ENCODE measurements at places on chromosomes 2 and 18. TPM values are rescaled to one million over a fixed set of nuclear protein-coding genes. Genes with fewer than 3 reads are reported as not detected.

- H3K4me3 ChIP-seq = no peak overlapping the region
- no peaks in the 10 kb centered on the region for H3K36me3 ChIP-seq
- H3K4me1 ChIP-seq = no peaks in the 10 kb centered on the region
- no peak overlapping the region for H3K27ac ChIP-seq
Measured at GRCh38 chr2:183671233-183671632, 547.0 kb downstream of the NUP35 start.

DNA sequence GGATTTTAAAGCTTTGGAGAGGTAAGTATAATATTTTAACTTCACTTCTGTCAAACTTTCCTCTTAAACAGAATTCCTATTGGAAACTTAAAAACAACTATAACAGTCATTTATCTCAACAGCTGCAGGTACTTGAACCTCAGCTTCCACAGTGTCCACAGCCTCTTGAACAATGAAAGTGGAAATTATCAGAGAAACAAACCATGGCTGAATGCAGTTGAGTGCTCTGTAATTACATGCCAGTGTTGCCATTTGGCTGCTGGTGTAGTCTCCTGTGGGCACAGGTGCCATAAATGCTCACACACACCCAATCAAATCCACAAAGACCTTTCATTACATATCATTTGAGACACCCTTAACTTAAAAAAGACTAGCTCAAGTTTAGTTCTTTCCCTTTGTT is 125.1 kb downstream of the CPS1 start:
- no peaks in the 10 kb centered on the region for H3K4me1 ChIP-seq
- H3K27me3 ChIP-seq = no peaks in the 10 kb centered on the region
- no peaks in the 10 kb centered on the region for H3K36me3 ChIP-seq
- no peak overlapping the region for H3K4me3 ChIP-seq
- DNase-seq = no peak

The TTLL4 gene
- 30.6 TPM for total RNA-seq

The GPR39 gene
- not detected for total RNA-seq

DNA sequence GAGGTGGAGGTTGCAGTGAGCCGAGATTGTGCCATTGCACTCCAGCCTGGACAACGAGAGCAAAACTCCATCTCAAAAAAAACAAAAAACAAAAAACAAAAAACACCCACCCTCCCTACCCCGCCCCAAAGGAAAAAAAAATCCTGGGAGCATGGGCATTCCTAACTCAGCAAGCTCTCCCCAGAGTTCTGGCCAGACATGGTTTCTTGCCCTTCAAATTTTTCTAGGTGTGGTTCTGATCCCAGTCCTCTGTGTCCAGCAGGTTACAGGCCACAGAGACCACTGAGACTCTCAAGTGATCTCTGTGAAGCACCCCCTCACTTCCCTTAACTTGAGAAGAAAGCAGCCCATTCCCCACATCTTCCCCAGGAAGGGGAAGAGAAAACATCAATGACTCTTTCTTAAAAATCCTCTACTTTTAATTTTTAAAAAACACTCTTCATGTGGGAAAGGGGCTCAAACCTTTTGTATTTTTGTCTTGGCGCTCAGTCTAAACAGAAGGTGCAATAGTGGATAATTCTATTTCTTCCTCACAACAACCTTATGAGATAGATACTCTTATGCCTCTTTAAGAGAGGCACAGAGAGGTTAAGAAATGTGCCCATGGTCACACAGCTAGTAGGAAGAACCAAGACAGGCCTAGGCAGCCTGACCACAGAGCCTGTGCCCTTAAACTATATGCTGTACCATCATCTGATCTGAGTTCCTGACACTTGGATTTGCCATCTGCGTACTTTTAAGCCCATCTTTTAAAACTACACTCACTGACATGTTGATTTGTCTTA is 6.9 kb upstream of the KCNE4 start:
- DNase-seq = no peak
- H3K36me3 ChIP-seq = no peaks in the 10 kb centered on the region
- no peaks in the 10 kb centered on the region for H3K27me3 ChIP-seq

The TGFA gene
- not detected for total RNA-seq

DNA sequence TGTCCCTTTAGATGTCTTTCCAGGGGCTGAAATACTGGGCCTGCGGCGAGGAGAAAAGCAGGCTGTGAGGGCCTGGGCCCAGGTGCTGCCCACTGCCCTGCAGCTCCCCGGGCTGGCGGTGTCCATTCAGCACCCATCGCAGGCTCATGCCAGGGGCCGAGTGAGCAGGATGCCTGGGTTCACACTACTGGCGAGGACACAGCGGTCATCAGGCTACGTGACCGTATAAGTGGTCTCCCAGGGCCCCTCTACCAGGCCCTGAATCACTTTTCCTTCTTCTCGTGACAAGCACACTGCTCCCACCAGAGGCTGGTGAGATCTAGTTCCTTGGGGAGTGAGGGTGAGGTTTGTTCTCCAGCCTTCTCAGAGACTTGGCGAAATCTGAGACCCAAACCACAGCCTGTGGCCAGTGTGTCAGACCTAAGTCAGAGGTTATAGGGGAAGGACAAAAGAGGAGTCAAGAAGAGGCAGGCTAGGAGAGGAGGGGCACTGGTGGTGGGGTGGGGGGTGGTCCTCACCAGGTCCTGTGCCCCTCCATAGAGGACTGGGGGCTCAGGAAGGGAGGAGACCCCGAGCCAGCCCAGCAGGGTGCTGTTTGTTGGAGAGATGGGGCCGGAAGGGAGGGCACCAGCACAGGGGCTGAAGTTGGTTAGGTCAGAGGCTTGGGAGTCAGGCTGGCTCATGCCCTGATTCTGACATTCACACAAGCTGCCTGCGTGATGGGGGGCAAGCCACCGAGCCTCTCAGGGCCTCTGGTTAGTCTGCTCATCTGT is 6.6 kb upstream of the SEMA4C start:
- H3K27me3 ChIP-seq = peaks cover 5% of the 10 kb centered on the region
- no peak for DNase-seq
- H3K4me1 ChIP-seq = peaks cover 20% of the 10 kb centered on the region
- no peak overlapping the region for H3K4me3 ChIP-seq
- no peaks in the 10 kb centered on the region for H3K36me3 ChIP-seq

The KIF1A gene
- total RNA-seq = not detected

- no peaks in the 10 kb centered on the region for H3K4me1 ChIP-seq
- H3K36me3 ChIP-seq = no peaks in the 10 kb centered on the region
- H3K27me3 ChIP-seq = no peaks in the 10 kb centered on the region
- no peak overlapping the region for H3K27ac ChIP-seq
Measured at GRCh38 chr2:80971-81736, 34.8 kb upstream of the FAM110C start.

DNA sequence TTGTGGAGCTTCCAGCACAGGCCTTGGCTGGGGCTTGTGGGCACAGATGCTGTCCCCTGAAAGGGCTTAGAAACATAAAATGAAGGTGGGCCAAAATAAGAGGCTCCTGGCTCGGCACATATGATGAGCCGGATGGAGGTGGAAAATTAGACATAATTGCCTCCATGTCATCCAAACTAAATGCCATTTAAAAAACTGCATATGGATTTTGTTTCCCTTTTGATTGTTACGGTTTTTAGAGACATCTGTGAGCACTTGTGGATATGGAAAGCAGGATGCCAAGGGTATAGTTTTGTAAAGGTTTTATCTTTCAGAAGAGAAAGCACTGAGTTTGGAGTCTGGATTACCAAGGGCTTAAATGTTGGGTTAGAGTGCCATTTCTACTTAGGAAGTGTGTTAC is 498.3 kb downstream of the RIT2 start:
- no peak overlapping the region for H3K4me3 ChIP-seq
- H3K27me3 ChIP-seq = no peaks in the 10 kb centered on the region
- no peak for DNase-seq
- no peaks in the 10 kb centered on the region for H3K4me1 ChIP-seq
- H3K27ac ChIP-seq = no peak overlapping the region

The VIT gene
- not detected for total RNA-seq

- H3K27ac ChIP-seq = no peak overlapping the region
- H3K4me3 ChIP-seq = no peak overlapping the region
- no peaks in the 10 kb centered on the region for H3K36me3 ChIP-seq
Measured at GRCh38 chr2:148519013-148519412, 125.5 kb upstream of the EPC2 start.
